Right renal pelvis (tissue), 4 donors: ENCODE measurements at places on chromosomes 7 and 10. TPM values are rescaled to one million over a fixed set of nuclear protein-coding genes. Genes with fewer than 3 reads are reported as not detected.

The PPP1R3A gene
- polyA plus RNA-seq: not detected

The PRKG1 gene
- 13.3 TPM for polyA plus RNA-seq

The TAS2R41 gene
- not detected for polyA plus RNA-seq

The TEX47 gene
- polyA plus RNA-seq: not detected

The ANK3 gene
- polyA plus RNA-seq: 140 TPM

The GNG11 gene
- polyA plus RNA-seq: 51.0 TPM

The LLCFC1 gene
- polyA plus RNA-seq: 0.53 TPM
